ENCODE measurements at places on chromosomes 7 and 10.

DNA sequence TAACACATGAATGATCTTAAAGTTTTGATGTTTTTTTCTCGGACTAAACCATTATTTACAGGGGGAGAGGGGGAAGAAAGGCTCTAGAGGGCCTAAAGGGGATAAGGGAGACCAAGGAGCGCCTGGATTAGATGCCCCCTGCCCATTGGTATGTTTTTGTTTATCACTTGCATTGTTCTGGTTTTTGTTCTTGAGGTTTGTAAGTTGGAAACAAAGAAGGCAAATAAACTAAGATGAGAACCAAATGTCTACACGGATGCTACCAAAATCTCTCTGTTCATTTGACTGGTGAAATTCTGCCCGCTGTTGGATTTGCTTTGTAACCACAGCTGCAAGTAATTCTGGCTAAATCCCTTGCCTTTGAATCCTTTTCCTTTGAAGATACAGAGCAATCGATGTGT is 99.8 kb upstream of the MACROH2A2 start:
- no peak for DNase-seq

DNA sequence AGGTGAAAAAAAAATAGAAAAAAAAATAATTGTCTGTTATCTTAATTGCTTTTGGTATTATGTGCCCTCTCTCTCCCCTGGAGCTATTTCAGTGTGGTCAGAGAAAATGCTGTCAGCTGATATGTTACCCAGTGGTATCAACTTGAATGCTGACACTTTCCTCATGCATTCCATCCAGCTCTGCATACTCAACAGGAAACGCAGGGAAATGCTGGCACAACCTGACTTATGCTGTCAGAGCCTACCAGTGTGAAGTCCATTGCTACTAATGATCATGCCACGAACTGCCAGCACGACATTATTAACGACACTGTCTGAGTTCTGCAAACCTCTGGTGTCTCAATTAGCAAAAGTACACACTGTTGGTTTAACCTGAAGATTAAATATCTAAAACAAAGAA is 182.8 kb downstream of the ZWINT start:
- DNase-seq, result no peak

GRCh38 chr7:91567081-91568012 is 303.1 kb downstream of the FZD1 start:
- DNase-seq, result no peak

- no peak for DNase-seq
Measured at GRCh38 chr7:47307311-47307710, 274.6 kb downstream of the TNS3 start.

- no peak for DNase-seq
Measured at GRCh38 chr7:149237502-149237901, 1.9 kb upstream of the ZNF212 start.

- DNase-seq, result no peak
Measured at GRCh38 chr7:142615508-142615907, 133.8 kb upstream of the PRSS1 start.

DNA sequence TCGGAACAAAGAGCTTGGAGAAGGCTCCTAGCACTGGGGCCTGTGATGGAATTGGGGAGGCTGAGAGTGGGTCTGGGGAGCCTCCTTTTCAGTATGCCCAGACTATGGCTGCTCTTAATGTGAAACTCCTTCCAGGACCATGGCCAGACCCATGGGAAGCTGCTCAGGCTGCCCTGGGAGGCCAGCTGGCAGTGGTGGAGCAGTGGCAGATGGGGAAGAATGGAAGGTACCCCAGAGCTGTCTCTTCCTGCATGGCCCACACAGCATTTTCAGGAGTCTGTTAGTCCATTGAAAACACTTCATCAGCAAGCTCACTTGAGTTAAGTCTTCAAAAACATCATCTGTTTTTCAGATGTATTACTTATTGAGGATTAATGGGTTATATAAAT is 18.5 kb downstream of the NACAD start:
- DNase-seq, result no peak

Data from activated CD8-positive, alpha-beta memory T cell treated with anti-CD3 and anti-CD28 coated beads for 4 hours (primary cell).